ENCODE measurements at places on chromosomes 2 and 18.

- DNase-seq, result no peak
These were observed 17.3 kb downstream of the ALPK2 start for GRCh38 chr18:58611395-58612131.

- DNase-seq, result no peak
These were observed 43.1 kb upstream of the PTH2R start for GRCh38 chr2:208363485-208363884.

DNA sequence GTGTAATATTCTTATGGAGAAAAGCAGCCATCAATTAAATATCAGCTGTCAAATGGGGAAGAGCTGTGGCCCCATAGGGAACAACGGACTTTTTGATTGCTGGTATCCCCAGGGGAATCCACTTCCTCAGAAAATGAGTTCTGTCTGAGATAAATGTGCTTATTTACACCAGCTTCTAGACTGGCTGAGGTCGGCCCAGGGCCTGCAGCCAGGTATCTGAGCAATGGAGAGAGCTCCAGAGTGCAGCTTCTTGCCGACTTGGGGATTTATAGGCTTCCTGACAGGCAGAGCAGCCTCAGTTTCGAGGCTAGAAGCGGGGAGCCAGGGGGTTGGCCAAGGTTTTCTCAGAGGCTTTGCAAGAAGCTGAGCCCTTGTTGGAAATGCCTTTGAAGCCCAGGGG, 67.2 kb downstream of the MCFD2 start:
- DNase-seq, result no peak

DNA sequence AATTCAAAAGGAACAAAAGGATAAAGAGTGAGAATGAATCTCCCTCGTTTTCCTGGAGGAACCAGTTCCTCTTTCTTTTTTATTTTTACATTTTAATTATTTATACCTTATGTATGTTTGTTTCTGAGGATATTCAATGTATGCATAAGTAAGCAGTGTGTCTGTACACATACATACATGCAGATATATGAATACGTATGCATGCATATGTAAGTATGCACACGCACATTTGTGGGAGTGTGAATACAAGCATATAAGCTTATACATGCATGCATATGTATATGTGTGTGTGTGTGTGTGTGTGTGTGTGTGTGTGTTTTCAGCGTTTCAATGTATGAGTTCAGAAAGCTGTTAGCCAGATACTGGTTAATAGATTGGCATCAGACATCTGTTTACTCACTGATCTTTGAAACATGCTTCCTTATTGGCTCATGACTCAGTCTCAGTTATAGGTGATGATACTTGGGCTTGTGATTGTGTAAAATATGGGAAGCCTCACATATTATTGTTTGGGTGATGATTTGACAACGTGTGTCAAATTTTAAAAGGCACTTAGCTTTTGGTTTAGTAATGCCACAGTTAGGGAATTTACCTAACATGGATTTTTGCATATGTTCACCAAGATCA, 279.7 kb upstream of the TRIB2 start:
- no peak for DNase-seq
